Activated CD8-positive, alpha-beta memory T cell treated with anti-CD3 and anti-CD28 coated beads for 4 hours (primary cell): ENCODE measurements at places on chromosomes 3 and 15.

- no peak for DNase-seq
Observed at GRCh38 chr3:38524141-38524739, 28.1 kb downstream of the EXOG start.

GRCh38 chr3:9216736-9217135, 32.7 kb downstream of the SRGAP3 start:
- DNase-seq, result no peak

DNA sequence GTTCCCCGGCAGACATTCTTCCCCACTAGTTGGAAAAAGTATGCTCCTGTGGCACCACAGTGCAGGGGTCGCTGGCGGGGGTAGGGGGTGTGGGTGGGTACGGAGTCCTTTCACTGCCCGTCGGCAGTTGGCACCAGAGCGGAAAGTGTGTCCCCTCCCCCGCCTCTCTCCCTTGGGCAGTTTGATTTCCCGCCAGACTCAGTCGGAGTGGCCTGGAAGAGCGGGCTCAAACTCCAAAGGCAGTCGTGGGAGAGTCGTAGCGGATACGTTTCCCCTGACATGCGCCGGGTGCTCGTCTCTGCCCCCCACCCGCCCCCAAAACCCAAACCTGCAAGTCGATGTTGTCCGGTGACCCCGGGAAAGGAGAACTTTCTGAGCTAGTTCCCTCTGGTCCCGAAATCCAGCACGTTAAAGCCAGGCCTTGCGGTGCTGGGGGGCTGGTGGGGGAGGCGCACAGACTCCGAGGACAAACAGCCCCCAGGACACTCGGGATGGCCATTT, 4.4 kb upstream of the FOXB1 start:
- DNase-seq, result no peak

DNA sequence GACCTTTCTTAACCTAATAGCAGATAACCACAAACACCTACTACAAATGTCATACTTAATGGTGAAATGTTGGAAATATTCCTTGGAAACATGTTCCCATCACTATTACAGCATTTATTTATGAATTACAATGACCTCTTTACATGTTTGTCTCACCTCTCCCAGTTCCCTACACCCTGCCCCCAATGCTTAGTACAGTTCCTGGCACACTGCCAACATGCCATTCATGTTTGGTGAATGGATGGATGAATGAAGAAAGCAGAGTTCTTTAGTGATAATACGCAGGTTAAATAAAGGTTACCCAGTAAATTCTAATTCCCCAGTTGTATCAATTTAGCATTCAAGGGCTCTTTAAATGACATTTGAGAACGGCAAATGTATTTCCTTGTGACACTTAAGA, 259.9 kb upstream of the ATP11B start:
- DNase-seq, result no peak

DNA sequence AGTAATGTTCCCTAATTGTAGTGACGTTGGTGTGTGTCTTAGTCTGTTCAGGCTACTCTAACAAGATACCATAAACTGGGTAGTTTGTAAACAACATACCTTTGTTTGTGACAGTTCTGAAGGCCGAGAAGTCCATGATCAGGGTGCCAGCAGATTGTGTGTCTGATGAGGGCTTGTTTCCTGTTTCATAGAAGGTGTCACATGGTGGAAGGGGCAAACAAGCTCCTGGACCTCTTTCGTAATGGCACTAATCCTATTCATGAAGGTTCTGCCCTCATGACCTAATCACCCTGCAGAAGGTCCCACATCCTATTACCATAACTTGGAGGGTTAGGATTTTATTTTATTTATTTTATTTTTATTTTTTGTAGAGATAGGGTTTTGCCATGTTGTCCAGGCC, 11.1 kb downstream of the ATXN7 start:
- DNase-seq, result no peak

DNA sequence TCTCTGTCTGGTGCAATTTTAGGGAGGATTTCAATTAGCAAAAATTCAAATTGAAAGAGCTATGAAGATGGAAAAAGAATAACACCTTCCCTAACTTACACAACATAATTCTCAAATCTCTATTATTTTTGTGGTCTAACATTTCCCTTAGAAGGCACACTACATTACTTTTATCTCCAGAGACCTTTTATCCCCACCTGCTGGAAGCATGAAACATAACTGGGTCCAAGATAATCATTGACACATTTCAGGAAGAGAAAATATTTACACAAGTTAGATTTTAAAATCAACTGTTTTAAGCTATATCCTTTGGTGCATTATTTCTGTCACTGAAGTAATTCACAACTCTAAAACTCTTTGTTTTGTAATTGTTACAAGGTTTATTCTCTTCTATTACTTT, 779.5 kb downstream of the ROBO1 start:
- DNase-seq, result no peak

DNA sequence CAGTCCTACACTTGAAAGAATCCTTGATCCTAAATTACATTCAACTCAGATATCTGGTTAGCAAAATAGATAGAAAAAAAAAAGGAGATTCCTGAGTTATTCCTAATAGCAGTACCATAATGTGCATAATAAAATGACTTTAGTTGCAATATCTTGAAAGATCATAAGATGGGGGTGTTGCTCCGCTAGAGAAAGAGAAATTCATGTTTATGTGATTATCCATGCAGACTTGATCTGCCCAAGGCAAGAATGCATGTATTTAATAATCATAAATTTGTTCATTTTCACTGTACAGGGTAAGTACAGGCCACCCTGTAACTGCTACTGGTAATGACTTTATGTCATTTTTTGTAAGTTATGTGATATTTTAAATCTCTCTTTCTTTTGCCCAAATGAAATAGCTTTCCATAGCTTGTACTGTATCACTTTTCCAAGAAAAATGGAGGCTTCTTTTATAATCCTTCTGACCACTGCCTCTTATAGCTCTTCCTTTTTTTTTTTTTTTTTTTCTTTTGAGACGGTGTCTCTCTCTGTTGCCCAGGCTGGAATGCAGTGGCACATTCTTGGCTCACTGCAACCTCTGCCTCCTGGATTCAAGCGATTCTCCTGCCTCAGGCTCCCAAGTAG, 84.6 kb downstream of the HCN4 start:
- DNase-seq, result no peak

DNA sequence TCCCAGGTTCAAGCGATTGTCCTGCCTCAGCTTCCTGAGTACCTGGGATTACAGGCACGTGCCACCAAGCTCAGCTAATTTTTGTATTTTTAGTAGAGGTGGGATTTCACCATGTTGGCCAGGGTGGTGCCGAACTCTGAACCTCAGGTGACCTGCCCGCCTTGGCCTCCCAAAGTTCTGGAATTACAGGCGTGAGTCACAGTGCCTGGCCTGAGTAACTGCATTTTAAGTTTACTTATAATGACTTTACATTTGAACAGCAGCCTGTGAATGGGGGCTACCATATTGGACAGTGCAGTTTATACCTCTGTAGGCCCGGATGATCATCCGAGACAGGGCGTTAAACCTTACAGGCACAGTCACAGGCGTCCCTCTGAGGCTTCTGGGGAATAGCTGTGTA, 24.8 kb downstream of the EAF1 start:
- DNase-seq, result no peak

DNA sequence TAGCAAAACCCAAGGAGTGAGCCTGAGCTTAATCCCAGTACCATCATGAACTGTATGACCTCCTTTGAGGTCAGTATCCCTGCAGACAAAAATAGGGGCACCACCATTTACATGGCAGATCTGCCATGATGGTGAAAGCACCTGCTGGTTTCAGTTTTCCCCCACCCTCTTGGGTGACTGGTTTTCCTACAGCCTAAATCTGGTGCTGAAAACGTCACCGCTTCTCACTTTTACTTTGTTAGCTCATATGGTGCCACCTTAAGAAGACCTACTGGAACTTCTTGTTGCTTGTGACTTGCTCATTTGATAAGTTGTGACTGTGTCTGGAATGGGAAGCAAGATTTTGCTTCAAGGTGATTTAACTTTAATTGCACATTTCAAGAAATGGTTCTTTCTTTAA, 5.1 kb downstream of the PPP1R2 start:
- no peak for DNase-seq

- no peak for DNase-seq
Observed at GRCh38 chr3:191376516-191377141, 46.3 kb upstream of the UTS2B start.

- no peak for DNase-seq
Observed at GRCh38 chr3:46370839-46371518, at the start of gene CCR5. Gene CCR5, plus strand, starts transcription at chr3:46370946. Its CDS starts 1,957 bp downstream, at chr3:46372903.

GRCh38 chr3:141275973-141276372, 44.3 kb downstream of the PXYLP1 start:
- no peak for DNase-seq

DNA sequence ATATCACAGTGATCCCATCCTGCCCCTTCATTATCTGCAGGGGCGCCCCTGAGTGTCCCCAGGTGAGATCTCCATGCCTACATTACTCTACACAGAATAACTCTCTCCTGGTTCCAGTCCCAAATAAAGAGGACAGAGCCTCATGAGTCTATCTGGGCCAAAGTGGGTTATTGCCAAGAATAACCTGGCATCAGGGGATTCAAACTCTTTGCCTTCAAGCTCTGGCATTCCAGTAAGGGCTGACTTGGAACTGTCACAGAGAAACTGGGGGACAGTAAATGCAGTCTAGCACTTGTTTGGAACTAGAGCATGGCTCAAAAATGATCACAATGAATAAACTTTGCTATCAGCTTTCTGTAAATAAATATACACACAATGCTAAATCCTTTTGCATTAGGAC, 30.3 kb downstream of the GJD2 start:
- DNase-seq, result no peak

DNA sequence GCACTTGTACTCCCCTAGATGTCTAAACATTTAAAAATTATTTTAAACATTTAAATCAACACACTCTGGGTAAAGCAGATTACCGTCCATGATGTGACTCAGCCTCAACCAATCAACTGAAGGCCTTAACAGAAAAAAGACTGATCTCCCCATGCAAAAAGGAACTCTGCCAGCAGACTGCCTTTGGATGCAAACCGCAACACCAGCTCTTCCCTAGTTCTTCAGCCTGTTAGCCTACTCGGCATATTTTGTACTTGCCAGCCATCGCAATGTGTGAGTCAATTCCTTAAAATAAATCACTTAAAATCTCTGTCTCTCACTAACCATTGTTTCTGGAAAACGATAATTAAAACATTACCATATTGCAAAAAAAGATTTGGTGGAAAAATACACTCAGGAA, 375.9 kb downstream of the RSL24D1 start:
- no peak for DNase-seq

DNA sequence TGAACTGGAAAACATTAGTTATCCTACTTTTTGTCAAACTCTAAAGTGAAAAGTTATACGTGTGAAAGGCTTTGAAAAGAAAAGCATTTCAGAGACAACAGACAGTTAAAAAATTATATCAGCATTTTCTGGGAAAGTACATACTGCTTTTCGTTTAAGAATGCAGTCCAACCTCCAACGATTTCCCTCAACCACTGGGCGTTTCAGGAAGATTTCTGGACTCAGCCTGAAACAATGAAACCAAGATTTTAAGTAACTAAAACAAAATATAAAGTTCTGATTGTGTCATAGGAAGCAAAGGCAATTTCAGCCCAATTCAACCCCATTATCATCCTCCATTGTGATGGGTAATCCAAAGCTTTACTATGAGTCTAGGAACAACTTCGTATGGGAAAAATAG, 110.7 kb downstream of the PLD1 start:
- no peak for DNase-seq

GRCh38 chr15:99114511-99115299, 9.8 kb downstream of the SYNM start:
- DNase-seq, result no peak

DNA sequence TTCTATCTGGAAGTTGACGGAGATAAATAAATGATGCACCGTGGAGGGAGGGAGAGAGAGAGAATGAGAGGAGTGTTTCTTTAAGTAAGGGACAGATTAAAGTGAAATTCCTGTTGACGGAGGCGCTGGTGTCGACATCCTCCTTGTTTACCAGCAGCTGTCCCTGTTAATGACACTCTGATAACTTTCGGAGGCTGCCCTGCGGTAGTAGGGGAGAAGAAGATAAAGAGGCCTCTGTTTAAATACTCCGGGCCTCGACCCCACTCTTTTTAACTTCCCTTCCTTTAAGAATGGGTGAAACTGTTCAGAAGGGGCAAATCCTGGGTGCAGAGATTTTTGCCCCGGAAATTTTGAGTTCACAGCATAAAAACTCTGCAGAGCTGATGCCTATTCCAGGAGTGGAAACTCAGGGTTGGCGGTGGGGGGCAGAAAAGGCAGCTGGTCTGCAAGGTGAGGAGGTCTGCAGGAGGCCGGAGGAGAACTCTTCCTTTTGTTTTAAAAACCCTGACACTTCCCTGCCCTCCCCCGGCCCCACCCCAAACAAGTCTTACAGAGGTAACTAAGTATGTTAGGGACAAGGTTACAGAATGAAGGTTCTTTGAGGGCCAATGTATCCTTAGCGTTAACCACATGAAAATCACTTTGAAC, 276.6 kb upstream of the NR2F2 start:
- no peak for DNase-seq

GRCh38 chr3:86208772-86209171, 782.2 kb downstream of the VGLL3 start:
- no peak for DNase-seq

GRCh38 chr15:68097029-68097428, 42.9 kb downstream of the PIAS1 start:
- no peak for DNase-seq

DNA sequence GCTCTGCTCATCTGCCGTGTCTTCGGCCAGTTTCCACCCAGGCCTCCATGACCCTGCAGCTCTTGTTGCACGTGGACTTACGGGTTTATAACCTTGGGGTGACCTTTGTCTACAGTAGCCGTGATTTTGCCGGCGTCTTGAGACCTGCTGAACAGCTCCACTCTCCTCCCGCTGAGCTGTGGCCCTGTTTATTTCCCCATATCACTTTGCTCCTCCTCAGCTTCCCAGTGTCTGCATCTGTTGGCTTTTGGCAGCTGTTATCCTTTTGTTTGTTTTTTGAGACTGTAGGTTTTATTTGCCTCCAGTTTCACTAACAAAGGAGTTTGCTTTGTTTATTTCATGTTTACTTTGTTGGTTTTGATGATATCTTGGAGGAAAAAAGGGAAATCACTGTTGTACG, 29.3 kb upstream of the SLC28A1 start:
- DNase-seq, result no peak

GRCh38 chr3:99562138-99562537, 76.3 kb upstream of the COL8A1 start:
- no peak for DNase-seq
